Forelimb muscle (tissue), 1 donor: ENCODE measurements at places on chromosomes 3 and 15.

DNA sequence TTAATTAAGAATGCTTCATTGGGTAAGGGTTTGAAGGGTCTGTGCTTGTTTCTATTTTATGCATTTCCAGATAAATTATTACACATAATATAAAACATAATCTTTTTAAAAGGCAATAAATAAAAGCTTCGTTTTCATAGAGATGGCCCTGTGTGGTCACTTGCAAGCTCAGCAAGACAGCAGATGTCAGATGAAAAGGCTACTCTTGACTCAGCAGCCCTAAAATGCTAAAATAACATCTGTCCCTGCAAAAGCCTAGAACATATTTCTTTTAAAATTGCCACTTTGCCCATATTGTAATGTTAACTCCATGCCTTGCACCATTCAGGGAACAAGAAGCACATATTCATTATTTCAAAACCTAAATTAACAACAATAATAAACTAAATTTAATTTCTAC lies 349.4 kb downstream of the CNTN3 start:
- no peak for DNase-seq

GRCh38 chr15:85044251-85044853 lies 62.7 kb downstream of the PDE8A start:
- DNase-seq = peak; percentile 34

GRCh38 chr3:169400874-169401273 lies 262.6 kb downstream of the MECOM start:
- no peak for DNase-seq

GRCh38 chr15:89495638-89496145 lies 691 bp downstream of the RHCG start:
- DNase-seq = no peak

DNA sequence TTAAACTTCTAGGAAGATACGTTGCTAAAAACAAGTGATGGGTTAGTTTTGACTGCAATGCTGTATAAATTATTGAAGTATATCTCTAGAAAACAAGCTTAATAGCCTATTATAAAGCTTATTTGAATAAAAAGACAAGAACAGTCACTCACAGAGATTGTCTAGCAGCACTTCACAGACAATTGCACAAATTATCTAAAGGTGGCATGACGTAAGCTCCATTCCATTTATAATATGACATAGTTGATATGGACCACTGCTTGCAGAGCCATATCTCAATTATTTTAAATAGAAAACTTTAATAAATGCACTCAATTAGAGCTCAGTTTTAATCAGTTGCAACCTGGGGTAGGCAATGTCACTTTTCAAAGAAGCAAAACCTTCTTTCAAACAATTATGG lies 319.9 kb upstream of the GBE1 start:
- DNase-seq = no peak
